H4 (cell line): ENCODE measurements at places on chromosomes 4 and X.

GRCh38 chr4:144202081-144202480 is 61.6 kb upstream of the GYPA start:
- DNase-seq, result no peak

- peak; percentile 10 for DNase-seq
Measured at GRCh38 chrX:100368167-100368566, 41.9 kb downstream of the PCDH19 start.

DNA sequence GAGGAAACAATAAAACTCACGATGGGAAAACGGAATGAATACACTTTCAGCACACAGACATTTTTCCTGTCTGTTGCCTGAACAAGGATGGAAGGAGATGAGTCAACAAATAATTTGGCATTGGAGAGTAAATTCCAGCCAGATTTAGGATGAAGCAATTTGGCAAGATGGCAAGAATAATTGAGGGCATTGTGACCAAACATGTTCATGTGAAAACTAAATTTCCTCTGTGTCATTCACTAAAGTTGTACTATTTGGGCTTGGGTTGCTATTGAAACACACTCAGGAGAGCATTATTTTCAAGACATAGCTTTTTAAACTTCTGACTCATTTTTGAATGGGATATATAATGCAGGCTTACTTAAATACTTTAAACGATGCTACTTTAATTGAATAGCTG is 1614.4 kb downstream of the PCDH19 start:
- DNase-seq, result peak; percentile 3

DNA sequence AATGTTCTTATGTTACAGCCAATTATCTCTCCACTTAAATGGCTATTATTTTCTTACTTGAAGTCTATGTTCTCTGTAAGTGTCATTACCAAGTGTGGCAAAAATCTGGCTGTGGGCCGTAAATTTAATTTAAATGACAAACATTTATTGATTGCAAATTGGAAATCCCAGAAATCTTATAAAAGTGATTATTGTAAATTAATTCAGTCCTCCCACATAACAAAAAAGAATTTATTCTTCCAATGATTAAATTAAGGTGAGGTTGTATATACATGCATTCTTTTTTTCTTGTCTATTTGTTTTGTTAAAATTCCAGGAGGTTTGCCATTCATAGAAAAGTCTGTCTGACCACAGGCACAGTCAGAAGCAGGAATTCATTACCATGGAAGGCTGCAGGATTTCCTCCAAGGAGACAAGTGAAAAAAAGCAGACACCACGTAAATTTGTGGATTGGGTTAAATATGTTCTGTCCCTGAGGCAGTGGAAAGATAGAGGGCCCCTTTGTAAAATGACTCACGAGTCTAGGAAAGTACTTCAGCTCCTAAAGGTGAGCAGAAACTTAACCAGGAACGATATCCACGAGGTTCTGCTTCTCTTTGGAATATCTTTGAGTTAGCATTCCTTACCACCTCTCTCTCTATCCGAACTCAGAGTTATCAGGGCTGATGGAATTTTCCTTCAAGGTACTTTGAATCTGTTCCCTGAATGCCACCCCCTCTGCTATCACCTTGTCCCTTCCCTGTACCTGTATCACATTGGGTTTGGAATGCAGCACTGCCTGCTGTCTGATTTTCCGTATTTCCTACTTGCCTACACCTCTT is 10.7 kb downstream of the PPARGC1A start:
- peak; percentile 55 for DNase-seq

DNA sequence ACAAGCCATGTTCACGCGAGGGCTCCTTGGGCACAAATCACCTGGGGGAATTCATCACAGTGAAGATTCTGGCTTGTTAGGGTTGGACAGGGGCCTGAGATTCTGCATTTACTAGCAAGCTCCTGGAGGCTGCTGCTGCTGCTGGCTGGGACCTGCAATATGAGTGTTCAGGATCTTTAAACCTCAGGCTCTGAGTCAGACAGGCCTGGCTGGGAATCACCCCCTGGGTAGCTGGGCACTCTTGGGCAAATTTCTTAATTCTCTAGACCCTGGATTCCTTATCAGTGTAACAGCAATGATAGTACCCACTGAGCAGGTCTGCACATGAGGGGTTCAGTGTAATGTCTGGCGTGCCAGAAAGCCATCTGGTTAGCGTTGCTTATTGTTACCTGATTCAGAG is 101.5 kb downstream of the DHX15 start:
- no peak for DNase-seq

GRCh38 chrX:103417933-103418332 is 41.6 kb downstream of the BEX3 start:
- no peak for DNase-seq

DNA sequence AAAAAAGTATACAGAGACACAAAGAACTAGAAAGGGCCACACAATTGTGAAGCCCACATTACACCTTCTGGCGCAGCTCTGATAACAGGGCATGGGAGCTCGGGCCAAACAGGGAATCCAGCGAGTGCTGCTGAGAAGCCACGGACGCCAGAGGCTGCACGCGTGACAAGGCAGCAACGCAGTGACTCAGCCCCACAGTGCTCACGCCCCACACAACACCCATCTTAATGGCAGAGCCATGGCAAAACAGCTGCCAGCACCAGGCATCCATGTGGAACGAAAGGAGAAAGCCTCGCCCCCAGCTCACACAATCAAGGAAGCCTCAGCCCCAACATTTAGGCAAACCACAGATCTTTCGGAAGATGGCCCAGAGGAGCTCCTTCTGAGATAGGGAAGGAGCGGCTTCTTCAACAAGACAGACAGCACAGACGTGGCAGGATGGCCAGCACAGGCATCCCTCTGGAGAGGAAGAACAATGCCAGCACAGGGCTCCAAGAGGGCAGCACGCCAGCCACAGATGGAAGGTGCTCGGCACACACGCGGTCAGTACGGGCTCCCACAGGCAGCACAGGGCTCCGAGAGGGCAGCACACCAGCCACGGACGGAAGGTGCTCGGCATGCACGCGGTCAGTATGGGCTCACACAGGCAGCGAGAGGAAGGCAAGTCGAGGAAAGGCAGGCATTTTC is 33.1 kb downstream of the GAK start:
- DNase-seq, result no peak

DNA sequence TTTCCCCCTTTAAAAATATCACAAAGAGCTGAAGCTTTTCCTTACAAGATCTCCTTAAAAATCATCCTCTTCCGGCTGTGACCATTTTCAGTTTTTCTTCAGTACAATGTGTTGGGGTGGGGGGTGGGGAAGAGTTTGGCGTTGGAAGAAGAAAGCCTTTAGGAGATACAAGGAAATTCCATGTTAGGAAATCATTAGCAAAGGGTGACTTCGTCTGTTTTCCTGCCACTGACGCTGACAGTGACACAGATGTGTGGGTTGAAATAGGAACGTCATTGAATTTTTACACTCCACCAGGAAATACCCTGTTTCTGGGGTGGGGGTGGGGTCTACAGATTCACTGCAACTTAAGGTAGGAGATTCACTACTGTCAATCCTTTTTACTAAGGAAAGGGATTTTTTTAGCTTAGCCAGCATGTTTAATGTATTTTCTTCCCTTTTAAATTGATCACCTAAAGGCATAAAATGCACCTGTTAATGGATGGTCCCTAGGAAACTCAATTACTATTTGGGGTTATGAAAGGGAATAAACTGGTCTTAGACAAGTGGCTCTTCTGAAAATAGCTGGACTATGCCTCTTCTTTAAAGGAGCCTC is 3.9 kb downstream of the MAMLD1 start:
- no peak for DNase-seq

DNA sequence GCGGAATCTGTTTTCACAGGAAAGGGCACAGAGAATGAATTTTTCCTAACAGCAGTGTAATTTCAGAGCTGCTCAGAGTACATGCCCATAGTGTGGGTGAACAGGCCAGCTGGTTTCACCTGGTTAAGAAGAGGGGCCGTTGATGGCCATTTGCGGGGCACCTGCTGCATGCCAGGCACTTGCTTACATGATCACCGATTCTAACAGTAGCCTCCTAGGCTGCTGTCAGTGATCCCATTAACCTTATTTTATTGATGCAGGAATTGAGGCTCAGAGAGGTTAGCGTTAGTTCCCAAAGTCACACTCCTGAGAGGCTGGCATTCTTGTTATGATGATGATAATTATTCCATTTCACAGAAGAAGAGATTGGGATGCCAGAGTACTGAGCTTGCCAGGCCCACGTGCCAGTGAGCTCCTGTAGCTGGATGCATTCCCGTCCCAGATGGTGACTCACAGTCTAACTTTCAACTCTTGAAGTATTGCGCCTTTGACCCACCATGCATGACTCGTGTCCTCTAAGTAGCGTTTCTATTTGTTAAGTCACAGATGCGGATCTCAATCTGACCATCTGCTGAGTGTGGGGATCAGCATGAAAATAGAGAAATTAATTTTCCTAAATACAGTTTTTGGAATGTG is 76.5 kb downstream of the PSAPL1 start:
- DNase-seq, result peak; percentile 83

GRCh38 chr4:98903561-98903960 is 25.4 kb downstream of the EIF4E start:
- no peak for DNase-seq

GRCh38 chr4:150139297-150139865 is 61.1 kb downstream of the DCLK2 start:
- DNase-seq, result peak; percentile 52

DNA sequence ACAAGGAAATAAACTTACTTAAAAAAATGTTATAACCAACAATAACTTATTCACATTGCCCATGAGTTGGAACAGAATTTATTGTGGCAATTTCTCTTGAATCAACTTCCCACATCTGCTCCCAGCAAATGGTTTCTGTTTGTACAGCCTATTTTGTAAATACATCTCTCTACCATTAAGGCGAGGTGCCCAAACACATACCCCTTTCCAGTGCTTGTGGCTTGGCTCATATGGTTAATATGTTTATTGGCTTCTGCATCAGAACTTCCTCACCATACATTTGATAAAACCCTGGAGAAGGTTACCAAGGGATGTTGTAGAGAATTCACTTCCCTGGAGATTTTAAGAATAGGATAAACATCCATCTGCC is 207.1 kb downstream of the SOWAHB start:
- DNase-seq, result no peak

DNA sequence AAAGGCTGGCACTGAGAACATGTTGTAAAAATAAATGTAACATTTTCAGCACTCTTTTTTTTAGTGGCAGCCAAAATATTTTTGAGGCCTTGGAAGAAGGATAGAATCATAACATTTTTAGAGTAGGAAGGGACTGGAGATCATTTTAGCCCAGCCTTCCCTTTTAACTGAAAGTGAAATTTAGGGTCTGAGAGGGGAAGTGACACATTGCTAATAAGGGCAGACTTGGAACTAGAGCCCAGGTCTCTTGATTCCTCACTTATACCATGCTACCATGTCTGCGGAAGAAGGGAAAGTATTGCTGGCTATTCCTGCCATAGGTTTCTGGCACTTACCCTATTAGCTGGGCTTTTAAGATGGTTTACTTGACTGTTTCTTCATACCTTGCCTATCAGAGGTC is 4.8 kb downstream of the WDR44 start:
- no peak for DNase-seq

DNA sequence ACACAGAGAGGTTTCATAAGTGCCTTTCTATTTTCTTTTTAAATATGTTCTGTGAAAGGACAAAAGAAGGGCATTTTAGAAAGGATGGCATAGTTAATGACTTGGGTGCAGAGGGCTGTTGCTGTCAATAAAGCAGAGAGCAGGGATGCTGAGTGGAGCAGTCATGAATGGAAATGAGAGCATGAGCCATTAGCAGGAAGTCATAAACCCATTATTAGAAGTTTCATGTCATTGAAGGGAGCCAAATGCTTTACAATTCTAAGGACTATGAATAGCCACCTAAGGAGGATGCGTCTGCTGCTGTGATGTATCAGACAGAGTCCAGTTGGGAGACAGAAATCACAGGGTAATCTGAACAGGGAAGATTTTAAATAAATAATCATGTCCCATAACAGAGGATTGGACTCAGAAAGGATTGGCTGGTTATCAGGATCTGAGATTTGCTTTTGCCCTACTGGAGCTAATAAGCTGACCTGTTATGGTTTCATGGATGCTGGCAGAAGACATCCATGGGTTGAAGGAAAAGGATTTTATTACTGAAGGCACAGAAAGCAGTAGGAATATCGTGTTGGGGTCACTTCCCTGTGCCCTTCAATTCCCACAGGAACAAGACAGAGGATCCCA is 47.5 kb upstream of the WDR19 start:
- DNase-seq, result no peak

GRCh38 chrX:21373637-21374162 is 518 bp upstream of the CNKSR2 start:
- DNase-seq, result no peak

DNA sequence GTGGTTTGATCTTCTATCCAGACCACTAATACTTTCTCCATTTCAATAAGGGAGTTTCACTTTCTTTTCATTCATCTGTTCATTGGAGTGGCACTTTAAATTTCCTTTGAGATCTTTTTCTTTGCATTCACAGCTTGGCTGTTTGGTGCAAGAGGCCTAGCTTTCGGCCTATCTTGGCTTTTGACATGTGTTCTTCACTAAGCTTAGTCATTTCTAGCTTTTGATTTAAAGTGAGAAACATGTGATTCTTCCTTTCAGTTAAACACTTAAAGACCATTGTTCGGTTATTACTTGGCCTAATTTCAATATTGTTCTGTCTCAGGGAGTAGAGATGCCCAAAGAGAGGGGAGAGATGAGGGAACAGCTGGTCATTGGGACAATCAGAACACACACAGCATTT is 24.3 kb downstream of the CXCL13 start:
- DNase-seq, result no peak
